Activated CD4-positive, CD25-positive, alpha-beta regulatory T cell treated with anti-CD3 and anti-CD28 coated beads, Interleukin-2, amount 50 U/mL, for 72 hours (primary cell): ENCODE measurements at places on chromosomes 7 and 10.
A peak's percentile ranks its signal among the peaks of the same experiment; 100 is the strongest.

- DNase-seq = no peak
Observed at GRCh38 chr10:5447611-5448071, 35.3 kb downstream of the NET1 start.

GRCh38 chr7:144459635-144460034 lies 56.1 kb upstream of the NOBOX start:
- DNase-seq = no peak

GRCh38 chr10:94292434-94293090 lies 70.2 kb downstream of the NOC3L start:
- no peak for DNase-seq

GRCh38 chr10:116452338-116452720 lies 24.7 kb downstream of the PNLIPRP3 start:
- no peak for DNase-seq

DNA sequence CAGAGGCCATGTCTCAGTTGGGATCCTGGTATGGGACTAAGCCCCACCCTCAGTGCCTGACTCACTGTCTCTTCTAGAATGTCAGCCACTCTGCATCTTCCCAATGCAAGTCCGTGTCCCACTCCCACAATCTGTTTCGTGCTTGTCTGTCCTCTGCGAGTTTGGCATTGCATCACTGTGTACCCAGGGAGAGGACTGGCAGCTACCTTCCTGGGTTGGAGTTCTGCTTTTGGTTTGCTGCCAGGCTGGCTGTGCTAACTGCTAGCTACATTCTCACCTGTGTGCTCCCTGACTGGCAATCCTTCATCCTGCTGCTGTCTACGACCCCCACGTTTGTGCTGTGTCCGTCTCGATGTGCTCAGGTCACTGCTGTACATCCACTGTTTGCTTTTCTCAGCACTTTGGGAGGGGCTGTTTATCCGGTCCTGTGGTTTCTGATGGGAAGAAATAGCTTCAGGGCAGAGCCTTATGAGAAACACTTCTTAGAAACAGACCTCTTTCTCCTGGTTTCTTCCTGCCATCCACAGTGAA lies 56.0 kb upstream of the GLI3 start:
- DNase-seq = no peak

DNA sequence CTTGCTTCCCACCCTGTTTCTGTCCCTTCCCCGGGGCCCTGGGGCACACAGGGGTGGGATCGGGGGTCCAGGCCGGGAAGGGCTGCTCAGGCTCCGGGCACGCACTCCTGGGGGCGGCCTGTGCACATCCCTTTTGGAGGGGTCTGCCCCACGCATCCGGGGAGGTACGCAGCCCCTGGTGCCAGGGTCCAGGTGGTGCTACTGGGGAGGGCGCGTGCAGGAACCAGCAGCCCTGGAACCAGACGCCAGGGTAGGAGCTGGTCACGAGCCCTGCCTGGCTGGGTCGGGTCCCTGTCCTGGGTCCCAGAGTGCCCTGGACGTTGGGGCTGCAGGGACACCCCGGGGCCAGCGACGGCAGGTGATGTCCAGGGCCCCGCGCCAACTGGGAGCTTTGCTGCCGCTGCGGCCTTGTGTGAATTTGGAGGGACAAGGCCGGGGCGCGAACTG lies 53.4 kb downstream of the GLRX3 start:
- no peak for DNase-seq

DNA sequence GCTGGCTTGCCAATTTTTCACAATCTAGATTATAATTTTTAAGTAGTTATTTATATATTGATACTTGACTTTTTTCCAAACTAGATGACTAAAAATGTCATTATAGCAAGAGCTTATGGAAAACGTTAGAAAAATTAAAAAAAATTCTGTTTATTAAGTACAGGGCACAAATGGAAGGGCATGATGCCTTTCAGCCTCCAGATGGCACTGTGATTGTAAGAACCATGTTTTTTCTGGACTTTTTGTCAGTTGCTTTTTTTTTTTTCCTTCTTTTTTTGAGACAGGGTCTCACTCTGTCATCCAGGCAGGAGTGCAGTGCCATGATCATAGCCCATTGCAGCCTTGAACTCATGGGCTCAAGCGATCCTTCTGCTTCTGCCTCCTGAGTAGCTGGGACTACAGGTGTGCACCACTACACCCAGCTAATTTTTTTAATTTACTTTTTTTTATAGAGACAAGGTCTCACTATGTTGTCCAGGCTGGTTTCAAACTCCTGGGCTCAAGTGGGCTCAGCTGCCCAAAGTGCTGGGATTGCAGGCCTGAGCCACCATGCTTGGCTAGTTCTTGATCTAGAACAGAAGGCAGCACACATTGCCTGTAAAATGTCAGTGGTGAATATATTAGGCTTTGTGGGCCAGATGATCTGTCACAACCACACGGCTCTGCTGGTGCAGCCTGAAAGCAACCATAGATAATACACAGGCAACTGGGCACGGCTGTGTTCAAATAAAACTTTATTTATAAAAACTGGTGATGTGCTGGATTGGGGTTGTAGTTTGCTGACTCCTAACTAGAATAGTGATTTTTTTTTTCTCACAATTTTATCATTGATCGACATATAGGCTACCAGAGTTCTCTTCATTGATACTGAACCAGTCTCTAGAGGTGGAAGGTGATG lies 27.4 kb downstream of the UCMA start:
- no peak for DNase-seq

DNA sequence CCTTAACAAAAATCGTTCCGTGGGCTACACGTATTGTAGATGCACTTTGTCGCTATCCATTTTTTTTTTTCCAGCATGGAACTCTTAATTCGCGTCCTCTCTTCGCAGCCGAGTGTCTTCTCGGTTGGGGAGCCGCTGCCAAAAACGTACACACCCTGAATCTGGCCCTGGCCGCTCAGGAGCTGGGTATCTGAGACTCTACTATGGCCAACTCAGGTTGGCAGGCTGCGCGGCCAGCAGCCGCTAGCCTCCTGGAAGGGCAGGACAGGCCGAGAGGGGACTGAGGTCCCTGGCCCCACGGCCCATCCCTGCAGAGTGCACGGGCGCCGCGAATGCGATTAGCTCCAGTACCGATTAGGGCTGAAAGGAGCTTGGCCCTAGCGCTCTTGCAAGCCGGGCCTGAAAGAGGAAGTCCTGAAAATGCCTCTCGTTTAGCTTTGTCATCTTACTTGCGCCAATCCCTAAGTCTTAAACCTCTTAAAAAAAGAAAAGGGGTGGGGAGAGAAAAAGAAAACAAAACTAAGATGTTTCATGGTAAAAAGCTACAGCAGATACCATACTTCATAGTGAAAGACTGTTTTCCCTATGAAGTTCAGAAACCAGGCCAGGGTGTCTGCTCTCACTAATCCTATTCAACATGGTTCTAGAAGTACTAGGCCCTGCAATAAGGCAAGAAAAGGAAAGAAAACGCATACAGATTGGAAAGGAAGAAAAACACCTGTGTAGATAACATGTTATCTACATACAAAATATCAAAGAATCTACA lies 113.2 kb upstream of the RHEB start:
- DNase-seq = peak; percentile 65

DNA sequence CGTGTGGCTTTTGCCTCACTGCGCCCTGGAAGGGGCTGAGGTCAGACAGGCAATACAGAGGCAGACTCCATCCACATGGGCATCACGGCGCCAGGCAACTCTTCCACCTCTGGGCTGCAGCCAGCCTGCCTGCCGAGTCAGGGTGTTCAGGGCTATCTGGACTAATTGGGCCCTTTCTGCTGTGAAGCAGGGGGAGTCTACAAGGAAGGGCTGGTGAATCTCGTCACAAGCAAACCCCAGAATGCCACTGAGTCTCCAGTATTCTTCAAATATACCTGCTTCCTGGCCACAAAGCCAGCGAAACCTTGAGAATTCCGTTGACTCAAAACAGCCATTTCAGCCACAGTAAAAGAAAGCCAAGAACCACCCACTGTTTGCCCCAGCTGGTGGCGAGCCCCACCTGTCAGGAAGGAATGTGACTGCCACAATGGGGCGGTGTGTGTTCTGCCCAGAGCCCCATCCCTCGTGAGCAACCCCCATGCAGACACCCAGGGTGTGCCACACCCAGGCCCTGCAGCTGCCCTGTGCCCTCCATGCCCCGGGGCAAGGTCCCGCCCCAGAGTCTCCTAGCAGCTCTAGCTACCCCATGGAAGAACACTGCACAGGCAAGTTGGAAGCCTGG lies 117.3 kb downstream of the FAM53B start:
- no peak for DNase-seq

DNA sequence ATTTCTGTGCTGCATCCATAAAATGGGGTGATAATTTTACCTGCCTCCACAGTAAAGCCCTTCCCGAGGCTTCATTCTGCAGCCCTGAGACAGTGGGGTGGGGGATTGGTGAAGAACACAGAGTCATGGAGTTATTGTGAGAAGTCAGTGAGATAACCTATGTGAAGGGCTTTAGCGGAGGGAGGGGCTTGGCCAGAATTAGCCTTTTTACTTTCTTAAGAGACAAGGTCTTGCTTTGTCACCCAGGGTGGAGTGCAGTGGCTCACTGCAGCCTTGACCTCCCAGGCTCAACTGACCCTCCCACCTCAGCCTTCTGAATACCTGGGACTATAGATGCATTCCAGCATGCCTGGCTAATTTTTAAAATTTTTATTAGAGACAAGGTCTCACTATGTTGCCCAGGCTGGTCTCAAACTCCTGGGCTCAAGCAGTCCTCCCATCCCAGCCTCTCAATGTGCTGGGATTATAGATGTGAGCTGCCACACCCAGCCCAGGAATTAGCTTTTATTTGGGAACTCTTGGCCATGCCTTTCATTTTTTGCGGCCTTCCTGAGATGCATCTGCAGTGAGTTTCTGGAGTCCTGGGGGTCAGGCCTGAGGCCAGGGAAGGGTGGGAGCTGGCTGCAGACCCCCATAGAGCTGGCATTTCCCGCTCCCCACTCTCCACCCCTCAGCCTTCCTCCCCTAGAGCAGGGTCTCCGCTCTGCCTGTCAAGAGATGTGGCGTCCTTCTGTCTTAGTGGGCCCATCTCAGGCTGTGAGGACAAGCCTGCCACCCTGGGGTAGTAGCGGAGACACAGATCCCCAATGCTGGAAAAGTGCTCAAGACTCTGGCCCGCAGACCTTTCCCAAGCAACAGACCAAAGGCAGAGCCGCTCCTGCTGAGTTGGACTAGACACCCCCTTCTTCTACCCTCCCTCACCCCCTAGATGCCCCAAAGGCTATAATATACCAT lies 77.0 kb downstream of the ZMIZ1 start:
- DNase-seq = no peak

GRCh38 chr7:99551334-99551733 lies 580 bp downstream of the FAM200A start:
- no peak for DNase-seq

DNA sequence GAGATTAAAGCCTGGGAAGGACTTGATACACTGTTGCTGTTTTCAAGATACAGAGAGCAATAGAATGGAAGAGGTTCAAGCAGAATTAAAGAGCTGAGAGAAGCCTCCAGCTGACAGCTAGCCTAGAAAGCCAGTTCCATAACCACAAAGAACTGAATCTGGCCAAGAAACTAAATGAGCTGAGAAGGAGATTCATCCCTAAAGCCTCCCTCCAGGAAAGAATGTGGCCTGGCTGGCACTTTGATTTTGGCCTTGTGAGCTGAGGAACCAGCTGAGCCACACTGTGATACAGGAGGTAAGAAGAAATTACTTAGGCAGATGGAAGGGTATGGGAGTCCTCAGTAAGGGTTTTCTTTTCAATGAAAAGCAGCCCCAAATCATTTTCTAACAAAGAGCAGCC lies 324.1 kb downstream of the PHF14 start:
- DNase-seq = no peak

- DNase-seq = no peak
Observed at GRCh38 chr7:3427957-3428356, 126.9 kb downstream of the SDK1 start.

GRCh38 chr7:16420649-16421332 lies 547 bp downstream of the CRPPA start:
- DNase-seq = peak; percentile 78

DNA sequence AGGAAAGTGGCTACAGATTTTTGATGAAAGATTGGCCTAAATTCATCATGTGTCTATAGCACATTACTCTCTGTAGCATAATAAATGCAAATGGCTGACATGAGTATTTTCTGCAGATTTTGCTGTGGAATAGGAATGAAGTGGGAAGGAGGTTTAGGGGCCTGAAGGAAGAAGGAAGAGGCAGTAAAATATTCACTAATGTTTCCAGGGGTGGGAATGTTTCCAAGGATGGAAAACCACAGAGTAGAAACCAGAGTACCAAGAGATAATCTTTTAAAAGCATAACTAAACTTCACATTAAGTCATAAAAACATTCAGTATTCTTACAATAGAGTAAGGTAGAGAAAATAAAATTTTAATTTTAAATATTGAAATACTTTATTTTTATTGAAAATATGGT lies 267.8 kb downstream of the BICC1 start:
- DNase-seq = no peak

GRCh38 chr7:86785641-86786040 lies 141.9 kb downstream of the GRM3 start:
- DNase-seq = no peak

DNA sequence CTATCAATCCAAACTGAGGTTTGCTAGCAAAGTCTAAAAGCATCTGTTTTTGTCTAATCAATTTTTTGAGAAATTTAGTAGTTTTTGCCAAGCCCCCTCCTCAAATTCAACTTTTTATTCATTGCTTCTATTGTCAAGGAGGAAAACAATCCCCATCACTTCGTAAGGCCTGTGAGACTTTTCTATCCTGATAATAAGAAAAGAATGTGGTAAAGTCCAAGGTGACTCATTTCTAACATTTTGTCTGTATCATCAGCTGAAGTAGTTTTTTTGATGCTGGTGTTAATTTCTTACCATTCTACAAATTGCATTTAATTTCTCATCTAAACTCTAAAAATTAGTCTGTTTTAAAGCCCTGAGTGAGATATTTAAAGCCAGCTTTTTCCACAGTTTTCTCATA lies 11.7 kb downstream of the ANK3 start:
- no peak for DNase-seq

GRCh38 chr7:70591643-70592042 lies 540.3 kb upstream of the GALNT17 start:
- DNase-seq = no peak

DNA sequence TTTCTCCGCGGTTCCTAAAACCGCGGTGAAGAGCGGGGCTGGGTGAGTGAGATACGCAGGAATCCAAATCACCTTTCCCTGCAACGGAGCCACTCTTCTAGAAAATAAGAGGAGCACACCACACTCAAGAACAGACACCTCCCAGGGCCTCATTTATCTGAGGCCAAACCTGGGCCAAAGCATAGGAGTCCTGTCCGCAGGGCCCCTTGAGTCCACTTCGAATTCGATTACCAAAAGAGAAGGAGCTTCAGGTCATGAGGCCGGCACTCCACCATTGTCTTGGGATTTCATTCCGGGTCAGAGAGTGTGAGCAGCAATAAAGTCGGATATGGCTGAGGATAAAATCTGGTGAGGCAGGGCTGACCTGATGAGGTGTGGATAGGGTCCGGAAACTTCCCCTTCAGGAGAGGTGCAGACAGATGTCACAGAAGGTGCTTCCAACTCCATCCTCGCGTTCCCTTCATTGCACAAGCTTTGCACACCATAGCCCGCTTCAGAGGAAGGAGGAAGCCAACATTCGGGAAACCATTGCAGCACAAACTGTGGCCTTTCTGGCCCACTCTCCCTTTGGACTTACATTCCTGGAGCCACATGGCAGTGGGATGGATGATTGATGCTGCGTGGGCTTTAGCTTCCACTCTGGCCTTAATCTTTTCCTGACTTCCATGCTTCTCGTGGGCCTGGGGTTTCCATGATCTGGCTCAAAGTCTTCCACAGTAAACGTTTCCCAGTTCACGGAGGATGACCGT lies 27.2 kb upstream of the ZNF273 start:
- DNase-seq = no peak
